ENCODE measurements at places on chromosomes 5 and 9.

GRCh38 chr5:107590686-107591085 is 80.1 kb downstream of the EFNA5 start:
- DNase-seq = no peak

DNA sequence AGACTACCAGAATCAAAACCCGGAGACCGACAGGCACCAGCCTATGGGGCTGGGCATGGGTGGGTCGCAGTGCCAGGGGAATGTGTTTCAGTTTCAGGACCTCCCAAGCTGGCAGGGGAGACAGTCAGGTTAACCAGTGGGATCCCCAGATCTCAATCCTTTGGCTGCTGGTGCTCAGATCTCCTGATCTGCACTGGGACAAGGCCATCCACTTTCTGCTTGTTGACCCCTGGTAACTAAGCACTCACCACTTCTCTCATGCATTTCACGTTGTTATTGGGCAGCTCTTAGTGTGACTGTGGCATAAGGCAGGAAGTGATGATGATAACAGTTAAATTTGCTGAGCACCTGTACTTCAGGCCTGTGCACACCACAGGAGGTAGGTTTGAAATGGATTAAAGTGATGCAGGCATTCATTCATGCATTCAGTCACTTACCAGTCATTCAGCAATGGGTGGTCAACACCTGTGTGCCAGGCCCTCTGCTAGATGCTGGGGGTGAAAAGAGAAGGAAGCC is 42.1 kb upstream of the STXBP1 start:
- DNase-seq = no peak

GRCh38 chr9:128554155-128554862 is 1.9 kb downstream of the SPTAN1 start:
- DNase-seq = no peak

- no peak for DNase-seq
Measured at GRCh38 chr9:16676519-16676918, 194.0 kb downstream of the BNC2 start.

GRCh38 chr5:156031181-156031580 is 295.8 kb upstream of the SGCD start:
- no peak for DNase-seq

DNA sequence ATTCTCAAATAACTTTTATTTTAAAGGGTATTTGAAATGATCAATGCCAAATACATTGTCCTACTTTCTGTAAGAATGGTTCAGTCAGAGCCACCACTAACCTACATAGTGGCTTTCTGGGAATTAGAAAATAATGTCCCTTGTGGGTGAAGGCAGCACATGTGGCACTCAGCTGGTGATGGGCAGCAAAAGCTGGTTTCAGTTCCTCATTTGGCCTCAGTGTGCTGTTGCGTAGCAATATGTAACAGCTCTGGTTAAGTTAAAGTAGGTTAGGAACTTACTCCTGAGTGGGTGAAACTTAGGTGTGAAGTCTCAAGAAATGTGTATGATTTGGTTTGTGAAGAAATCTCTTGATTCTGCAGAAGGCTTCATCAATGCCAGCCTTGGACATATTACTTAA is 99.6 kb upstream of the SPEF2 start:
- DNase-seq = no peak

DNA sequence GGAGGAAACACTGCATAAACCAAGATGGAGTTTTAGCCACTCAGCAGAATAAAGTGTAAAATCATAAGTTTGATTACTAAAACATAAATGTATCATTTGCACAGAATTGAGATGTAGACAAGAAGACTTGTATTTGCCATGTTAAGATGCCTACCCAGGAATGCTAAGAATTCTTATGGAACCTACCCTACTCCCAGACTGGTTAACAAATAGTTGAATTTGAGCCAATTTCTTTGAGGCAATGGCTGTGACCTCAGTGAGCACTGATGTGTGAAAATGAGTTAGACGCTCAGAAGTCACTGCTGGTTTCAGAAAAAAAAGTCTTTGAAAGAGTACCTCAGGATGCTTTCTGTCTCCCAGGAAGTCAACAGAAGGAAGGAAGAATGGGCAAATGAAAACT is 95.6 kb downstream of the ESM1 start:
- no peak for DNase-seq

- DNase-seq = no peak
Measured at GRCh38 chr5:171447226-171447625, 27.8 kb downstream of the FGF18 start.

- peak; percentile 60 for DNase-seq
Measured at GRCh38 chr9:114387680-114388356, at the start of gene AKNA. Gene AKNA (minus strand): TSS chr9:114387982. CDS start chr9:114381333, 6,649 bp downstream.

DNA sequence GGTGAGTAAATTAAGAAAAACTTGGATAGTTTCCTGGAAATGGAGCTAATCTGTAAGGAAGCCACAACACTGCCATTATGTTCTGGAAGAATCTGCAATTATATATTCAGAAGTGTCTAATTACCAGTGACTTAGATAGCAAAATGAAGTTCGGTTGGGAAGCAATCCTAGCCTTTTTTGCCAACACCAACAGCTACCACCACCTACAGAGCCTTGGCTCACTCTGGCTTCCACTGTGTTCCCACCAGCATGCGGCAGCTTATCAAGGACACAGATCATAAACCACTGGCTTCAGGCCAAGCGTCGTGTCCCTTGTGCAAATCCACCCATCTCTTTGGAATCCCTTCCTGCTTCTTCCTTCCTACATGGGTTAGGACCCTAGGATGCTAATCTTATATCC is 118.0 kb upstream of the PCA3 start:
- no peak for DNase-seq

DNA sequence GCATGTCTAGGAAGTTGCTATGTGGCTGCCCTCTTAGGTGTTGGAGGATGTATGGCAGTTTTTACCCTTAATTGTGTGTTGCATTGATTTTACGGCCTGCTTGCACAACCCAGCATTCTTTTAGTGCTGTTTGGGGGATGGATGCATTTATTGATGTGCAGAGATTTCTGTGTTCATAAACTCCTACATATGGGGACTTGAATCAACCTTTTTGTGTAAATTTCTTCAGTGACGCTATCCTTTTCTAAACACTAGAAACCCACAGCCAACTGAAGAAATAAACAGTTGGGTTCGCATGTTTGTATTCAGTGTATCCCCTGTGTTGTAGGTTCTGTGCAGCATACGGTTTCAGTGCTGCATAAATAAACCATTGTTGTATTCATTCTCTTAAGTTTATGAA is 263.7 kb downstream of the RASEF start:
- no peak for DNase-seq

GRCh38 chr5:139864716-139865483 is 69.3 kb downstream of the PSD2 start:
- DNase-seq = no peak

DNA sequence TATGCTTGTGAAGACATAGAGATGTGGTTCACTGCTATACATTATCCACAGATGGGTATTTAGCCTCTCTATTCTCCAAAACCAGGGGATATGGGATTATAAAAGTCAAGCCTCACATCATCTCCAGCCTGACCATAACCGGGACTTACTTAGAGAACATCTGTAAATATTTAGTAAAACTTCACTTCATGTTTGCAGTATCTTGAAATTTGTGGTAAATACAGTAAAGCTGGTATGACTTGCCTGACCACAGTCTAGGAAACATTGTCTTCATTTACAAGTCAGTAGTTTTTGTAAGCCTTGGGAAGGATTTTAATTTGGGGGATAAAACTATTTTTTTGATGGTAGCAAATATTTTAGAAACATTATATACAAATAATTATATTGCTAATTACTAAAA is 64.2 kb downstream of the MAST4 start:
- DNase-seq = no peak

DNA sequence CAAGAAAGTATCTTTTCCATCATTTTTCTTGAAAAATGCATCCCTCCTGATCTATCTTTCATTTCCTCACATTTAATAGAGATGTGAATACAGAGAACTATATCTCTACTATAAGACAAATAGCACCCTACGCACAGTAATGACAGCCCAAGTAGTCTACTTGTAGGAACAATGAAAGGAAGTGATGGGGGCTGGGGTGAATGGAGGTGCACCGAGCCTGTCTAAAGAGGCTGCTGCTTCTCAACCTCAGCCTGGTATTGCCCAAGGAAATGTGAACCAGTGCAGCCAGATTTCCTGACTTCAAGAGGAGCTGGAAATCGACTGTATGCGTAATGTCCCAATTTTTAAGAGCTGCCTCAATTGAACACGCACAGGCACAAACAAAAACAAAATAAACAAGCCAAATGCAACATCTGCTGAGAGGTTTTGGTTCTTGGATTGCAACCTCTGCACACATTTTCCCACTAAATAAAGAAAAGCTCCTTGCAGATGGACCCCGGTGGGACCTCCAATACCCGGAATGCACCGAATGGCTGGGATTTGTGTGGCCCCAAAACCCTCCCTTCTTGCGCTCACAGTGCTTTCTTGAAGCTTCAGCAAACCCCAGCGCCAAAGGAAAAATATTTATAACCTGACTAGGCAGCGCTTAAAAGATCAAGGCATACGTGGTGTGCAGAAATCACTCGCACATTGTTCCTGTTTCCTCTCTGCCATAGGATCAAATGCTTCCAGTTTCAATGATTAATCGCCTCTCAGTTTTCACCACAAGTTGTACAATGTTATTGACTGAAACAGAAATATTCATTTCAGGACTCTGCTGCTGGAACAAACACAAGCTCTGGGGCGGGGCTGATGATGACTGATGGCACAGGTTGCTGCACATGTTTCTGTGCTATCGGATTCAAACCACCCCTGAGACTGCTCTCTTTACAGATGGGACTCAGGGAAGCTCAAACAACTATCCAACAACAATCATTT is 68.3 kb downstream of the KCNIP1 start:
- DNase-seq = no peak

- DNase-seq = no peak
Measured at GRCh38 chr5:72441094-72441723, 66.0 kb downstream of the ZNF366 start.

- DNase-seq = no peak
Measured at GRCh38 chr5:53594419-53594818, 34.0 kb downstream of the NDUFS4 start.

DNA sequence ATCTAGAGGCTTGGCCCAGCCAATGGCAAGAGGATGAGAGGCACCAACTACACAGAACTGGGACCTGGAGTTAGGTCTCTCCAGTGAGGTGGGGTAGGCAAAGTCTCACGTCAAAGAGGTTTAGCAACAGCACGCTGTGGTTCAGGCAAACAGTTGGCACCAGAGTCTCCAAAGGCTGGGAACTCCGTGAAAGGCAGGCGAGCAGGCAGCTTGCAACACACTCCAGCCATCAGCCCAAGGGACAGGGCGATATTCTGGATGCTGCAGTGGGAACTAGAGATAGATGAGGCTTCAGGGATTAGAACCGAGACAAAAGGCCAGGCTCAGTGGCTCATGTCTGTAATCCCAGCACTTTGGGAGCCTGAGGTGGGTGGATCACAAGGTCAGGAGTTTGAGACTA is 129.1 kb downstream of the PDZD2 start:
- DNase-seq = no peak

DNA sequence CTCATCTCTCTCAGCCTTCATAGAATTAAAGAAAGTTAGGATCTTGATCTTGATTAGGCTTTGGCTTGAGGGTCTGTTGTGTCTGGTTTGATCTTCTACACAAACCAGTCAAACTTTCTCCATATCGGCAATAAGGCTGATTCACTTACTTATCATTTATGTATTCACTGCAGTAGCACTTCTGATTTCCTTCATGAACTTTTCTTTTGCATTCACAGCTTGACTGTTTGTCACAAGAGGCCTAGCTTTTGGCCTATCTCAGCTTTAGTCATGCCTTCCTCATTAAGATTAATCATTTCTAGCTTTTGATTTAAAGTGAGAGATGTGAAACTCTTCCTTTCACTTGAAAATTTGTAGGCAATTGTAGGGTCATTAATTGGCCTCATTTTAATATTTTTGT is 62.8 kb downstream of the SH3RF2 start:
- no peak for DNase-seq

- DNase-seq = no peak
Measured at GRCh38 chr5:118558871-118559270, 429.5 kb downstream of the DTWD2 start.

GRCh38 chr5:62722360-62722759 is 143.7 kb downstream of the LRRC70 start:
- no peak for DNase-seq

DNA sequence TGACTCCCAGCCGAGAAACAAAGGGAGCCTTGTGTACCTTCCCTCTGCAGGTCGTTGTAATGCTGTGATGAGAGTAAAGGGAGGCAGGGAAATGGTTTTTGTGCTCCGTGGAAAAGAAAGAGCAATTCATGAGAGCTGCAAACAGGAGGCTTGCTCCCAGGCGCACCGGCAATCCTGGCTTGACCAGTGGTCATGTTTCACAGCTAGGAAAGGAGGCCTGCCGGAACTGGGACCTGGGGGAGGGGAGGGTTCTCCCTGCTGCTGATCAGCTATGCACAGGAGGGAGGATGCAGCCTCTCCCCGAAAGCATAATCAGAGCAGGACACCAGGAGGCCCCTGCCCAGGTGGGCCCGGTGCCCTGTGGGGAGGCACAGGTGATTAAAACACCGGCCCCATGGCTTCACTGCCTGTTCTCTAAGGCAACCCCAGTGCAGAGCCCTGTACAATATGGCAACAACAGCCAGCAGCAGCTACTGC is 131.3 kb downstream of the ZDHHC21 start:
- no peak for DNase-seq

GRCh38 chr9:69861011-69861410 is 40.4 kb downstream of the CFAP95 start:
- no peak for DNase-seq

- DNase-seq = no peak
Measured at GRCh38 chr9:94802251-94802650, 75.8 kb downstream of the AOPEP start.

DNA sequence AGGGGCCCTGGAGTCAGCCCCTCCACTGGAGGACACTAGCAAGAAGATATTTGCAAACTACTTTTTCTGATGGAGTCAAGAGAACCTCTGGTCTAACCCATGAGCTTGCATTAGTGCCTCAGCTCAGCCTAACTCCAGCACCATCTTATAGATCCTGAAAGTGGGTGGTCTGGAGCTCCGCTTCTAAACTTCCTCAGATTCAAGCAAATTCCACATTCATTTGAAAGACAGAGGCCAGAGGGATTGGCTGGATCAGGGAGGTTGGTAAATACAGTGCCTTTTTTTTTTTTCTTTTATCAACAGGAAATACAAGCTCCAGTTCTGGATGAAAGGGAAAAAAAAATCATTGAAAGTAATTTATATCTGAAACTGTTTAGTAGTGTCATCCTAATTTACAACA is 99.9 kb downstream of the ENC1 start:
- no peak for DNase-seq

GRCh38 chr9:118058227-118058626 is 354.0 kb downstream of the TLR4 start:
- DNase-seq = no peak

- no peak for DNase-seq
Measured at GRCh38 chr5:159441441-159441840, 111.2 kb upstream of the IL12B start.

GRCh38 chr5:153158608-153159007 is 331.9 kb upstream of the GRIA1 start:
- DNase-seq = no peak

DNA sequence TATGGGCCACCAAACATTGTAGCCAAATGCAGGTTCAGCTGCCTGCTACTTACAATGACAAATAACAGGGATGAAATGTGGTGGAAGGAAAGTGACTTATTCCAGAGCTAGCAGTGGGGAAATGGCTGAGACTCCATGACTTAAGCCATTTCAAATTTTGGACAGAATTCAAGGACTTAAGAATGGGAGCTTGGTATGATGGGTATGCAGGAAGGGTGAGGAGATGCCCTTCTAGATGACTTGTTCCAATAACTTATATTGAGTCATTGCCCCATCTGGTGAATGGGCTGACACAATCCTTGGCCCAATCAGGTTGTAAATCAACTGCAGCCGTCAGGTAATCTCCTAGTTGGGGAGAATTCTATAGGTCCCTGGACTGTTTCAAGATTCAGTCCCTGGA is 230.7 kb upstream of the SGCD start:
- DNase-seq = no peak
